Common myeloid progenitor, CD34-positive (primary cell): ENCODE measurements at places on chromosomes 6 and 20.

- DNase-seq, result no peak
These were observed 105.4 kb downstream of the NOL4L start for GRCh38 chr20:32479697-32480171.

- peak; percentile 10 for DNase-seq
These were observed 27.2 kb upstream of the SNX9 start for GRCh38 chr6:157795841-157796240.

GRCh38 chr6:35223396-35223795 is 9.6 kb downstream of the SCUBE3 start:
- DNase-seq, result no peak

DNA sequence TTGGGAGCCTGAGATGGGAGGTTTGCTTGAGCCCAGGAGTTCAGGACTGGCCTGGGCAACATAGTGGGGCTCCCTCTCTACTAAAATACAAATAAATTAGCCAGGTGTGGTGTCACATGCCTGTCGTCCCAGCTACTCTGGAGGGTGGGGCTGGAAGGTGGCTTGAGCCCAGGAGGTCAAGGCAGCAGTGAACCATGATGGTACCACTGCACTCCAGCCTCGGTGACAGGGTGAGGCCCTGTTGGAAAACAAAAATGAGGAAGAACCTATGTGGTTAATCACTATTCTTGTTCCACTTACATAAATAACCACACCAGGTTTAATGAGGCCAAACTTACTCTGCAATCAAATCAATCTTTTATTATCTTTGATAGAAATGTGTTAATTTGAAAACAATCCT is 5.4 kb downstream of the PPDPF start:
- peak; percentile 70 for DNase-seq

DNA sequence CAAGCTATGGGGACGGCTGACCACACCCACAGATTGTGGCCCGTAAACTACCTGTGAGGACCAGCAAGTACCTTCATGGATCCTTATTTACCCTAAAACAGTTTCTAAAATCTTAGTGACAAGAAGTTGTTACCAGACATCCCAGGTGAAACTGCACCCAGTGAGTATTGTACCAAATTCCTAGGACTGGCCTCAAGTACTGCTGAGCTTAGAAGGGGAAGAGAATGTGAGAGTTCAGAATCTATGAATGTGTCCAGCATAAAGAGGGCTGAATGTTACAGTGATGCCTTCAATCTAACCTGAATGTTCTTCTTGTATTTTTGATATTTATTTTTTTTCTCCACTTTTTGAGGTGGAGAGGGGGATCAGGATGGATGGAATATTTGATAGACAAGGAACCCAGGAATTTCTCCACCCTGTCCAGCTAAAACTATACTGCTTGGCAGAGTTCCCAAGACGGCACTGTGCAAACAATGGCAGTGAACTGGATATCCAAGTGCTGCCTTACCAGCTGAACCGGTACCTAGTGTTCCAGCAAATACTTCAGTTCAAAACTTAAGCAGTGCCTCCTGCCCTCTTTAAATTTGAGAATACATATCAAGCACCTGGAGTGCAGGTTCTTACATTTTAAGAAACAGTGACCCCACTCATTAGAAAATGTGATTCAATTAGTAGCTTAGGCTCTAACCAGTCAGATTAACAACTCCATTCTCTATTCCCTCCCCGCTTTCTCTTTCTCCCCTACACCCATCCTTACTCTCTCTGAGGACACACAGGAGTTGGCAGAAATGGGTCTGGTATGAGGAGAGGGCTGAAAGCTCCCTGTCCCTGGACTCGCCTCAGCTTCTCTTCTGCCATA is 427.3 kb upstream of the FLRT3 start:
- no peak for DNase-seq

DNA sequence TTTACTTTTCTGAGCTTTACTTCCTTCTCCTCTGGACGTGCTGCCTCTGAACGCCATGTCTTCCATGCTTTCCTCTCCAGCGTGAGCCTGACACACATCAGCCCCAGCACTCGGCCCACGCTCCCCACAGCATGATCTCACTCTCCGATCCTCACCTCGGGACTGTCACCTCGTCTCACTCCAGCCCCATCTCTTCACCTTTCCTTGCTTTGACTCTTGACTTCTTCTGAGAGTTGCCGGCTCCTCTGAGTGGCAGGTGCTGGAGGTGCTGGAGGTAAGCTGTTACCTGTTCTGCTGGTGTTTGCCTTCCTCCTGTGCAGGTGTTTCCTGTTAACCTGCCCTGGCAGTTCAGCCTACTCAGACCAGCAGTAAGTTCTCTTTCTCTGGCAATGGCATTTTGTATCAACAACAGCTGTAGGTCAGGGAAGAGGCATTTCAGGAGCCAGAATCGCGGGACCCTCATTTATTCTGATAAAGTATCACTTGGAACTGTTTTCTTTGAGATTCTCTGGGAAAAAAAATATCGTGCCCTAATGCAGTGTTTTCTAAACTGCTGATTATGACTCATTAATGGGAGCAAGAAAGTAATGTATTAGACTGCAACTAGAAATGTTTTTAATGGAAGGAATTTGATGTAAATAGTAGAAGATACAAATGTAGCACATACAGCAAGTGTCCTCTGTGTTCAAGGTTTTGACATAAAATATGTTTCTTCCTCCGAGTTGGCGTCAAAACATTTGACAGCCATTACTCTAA is 106.5 kb downstream of the ARID1B start:
- DNase-seq, result no peak

- DNase-seq, result no peak
These were observed 122.1 kb upstream of the BCLAF1 start for GRCh38 chr6:136411453-136412354.

DNA sequence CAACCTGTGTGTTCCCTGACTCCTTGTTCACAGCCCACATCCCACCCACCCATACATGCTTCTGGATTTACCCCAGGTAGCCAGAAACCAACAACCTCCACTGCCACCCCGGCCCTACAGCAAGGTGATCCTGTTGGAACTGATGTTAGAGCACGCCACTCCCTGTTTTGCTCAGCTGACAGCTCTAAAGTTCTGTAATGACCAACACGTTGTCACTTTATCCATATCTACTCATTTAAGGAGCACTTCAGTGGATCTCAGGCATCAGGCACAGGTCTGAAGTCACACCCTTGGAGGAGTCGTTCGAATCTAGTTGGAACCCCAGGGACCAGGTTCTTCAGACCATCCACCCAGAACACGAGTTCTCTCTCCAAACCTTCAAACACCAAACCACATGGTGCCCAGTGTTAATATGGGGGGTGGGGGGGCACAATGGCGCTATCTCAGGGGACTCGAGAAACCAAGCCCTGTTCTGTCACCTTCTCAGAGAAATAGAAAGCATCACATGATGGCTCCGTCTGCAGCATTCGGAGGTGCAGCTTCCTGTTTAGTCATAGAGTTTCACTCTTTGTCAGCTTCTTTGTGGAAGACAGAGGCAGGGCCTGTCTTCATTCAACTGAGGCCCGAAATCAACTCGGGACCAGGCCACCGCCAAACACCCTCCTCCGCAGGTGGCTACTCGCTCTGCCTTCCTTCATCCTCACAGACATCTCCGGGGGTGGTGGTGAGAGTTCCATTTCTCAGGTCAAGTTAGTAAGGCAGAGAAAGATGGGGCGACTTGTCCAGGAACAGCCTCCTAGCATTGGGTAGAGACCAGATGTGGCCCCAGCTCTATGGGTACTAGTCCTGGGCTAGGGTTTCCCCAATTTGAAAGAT is 142.2 kb downstream of the NFATC2 start:
- peak; percentile 50 for DNase-seq

DNA sequence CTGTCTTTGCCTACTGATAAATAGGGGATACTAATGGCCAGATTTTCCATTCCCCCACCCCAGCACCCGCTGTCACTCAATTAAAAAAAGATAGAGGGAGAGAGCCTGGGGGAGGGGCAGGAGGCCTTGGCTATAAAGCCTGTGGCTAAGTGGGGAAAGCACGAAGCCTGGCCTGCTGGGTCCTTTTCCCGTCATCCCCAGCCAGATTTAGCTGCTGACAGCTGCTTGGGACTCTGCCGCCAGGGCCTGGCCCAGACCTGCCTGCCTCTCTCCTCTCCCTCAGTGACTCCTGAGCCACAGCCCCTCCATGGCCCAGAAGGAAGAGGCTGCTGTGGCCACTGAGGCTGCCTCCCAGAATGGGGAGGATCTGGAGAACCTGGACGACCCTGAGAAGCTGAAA is at the start of gene APOBEC2:
Gene APOBEC2, plus strand, starts transcription at position 162 of the 400 bp plus-strand sequence. Its CDS starts 146 bp downstream, at position 308.
- DNase-seq, result no peak

- DNase-seq, result no peak
These were observed 27.1 kb downstream of the PRND start for GRCh38 chr20:4748847-4749246.

DNA sequence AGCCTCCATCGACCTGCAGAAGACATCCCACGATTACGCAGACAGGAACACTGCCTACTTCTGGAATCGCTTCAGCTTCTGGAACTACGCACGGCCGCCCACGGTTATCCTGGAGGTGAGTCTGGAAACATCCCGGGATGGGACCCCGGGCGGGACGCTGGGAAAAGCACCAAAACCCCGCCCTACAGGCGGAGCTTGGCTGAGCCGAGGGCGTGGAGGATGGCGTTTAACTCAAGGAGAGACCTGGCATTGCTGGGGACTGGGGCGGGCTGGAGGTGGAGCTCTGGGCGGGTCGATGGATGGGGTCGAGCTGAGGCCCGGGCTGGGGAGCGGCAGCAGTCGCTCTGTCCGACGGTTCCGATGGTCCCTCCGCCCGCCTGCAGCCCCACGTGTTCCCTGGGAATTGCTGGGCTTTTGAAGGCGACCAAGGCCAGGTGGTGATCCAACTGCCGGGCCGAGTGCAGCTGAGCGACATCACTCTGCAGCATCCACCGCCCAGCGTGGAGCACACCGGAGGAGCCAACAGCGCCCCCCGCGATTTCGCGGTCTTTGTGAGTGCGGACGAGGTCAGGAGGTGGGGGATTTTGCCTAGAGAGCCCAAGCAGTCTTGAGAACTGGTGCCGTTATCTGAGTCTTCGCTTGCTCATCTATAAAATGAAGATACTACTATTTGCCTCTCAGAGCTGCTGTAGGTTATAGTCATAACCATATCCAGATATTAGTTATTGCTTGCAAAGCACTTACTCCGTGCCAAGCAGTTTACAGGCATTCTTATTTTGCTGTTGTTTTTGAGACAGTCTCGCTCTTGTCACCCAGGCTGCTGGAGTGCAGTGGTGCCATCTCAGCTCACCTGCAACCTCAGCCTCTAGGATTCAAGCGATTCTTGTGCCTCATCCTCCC is 3.8 kb downstream of the SPAG4 start:
- DNase-seq, result peak; percentile 76

- DNase-seq, result no peak
These were observed 669.5 kb downstream of the MAFB start for GRCh38 chr20:40019510-40019909.

DNA sequence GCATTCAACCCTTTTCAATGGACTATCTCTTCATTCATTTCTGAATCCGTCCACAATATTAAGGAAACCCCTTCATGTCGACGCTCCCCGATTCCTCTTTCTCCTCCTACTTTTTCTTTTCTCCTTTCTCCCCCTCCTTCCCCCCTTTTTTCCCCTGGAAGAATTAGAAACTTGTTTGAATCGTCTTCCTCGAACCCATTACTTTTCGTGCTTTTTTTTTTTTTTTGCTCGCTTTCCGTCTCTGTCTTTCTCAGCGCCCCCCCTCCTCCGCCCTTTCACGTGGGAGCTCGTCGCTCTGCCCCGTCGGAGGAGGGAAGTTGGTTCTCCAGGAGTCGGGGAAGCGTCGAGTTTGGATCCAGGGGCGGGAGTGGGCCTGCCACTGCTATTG is 2.3 kb upstream of the NKX2-2 start:
- DNase-seq, result no peak

- DNase-seq, result peak; percentile 32
These were observed 997 bp upstream of the FBXO30 start for GRCh38 chr6:145815309-145816274.

DNA sequence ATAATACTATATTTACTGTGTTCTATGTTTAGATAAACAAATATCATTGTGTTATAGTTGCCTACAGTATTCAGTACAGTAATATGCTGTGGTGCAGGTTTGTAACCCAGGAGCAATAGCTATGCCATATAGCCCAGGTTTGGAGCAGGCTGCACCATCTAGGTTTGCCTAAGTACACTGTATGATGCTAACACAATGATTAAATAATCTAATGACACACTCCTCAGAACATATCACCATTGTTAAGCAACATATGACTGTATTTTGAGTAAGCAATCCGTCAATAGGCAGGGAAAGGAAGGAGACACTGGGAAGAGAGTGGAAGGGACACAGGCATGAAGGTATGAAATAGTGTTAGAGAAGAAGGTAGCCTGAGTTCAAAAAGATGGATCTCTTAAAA is 369.9 kb downstream of the PKHD1 start:
- DNase-seq, result no peak

GRCh38 chr6:127015858-127016257 is 102.6 kb upstream of the RSPO3 start:
- DNase-seq, result no peak

DNA sequence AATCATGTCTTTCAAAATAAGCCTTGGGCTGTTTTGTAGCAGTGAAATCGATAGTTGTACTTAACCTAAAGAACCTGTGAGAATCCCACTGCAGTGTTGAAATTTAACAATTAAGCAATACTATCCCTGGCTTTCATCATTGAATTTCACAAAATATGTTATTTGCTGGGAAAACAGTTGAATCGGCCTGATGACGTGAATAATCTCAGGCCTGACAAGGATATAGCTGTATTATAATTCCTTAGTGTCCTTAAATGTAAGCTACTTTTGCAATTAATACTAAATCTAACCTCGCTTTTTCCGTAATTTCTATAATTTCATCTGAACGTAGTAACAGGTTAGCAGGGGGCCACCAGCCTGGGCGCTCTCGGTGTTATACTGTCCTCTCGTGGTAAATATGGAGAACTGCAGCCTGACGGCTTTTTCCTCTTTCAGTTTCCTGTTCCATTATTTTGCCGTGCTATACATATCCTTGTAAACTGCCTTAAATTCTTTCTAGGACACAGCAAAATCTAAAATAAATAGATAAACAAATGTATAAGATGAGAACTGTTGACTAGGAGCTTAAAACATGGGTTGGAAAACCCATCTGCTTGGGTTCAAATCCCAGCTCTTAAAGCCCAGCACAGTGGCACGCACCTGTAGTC is 24.0 kb downstream of the MTFR2 start:
- peak; percentile 52 for DNase-seq
